SJSA1 (cell line): ENCODE measurements at places on chromosomes 7 and 10.

GRCh38 chr7:322111-322671 lies 32.2 kb downstream of the FOXL3 start:
- peak; percentile 43 for DNase-seq

- DNase-seq: peak; percentile 71
Observed at GRCh38 chr10:21496343-21497176, 28.9 kb downstream of the SKIDA1 start.

GRCh38 chr7:240887-241421 lies 48.6 kb downstream of the FAM20C start:
- DNase-seq: no peak

DNA sequence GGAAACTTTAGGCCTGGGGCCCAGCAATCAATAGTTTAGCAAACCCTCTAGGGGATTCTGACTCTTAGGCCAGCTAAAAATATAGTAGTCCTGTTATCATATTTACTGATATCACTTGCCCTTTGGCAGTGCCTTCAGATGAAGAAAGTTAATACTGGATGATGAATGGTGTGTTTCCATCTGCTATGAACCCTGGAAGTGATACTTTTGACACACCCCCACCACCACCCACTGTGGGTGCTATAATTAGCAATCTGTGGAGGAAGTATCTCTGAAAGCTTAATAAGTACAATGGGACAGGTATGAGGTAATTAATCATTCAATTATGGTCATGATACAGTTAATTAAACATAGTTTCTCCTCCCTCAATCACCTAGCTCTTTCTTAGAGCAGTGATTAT lies 90.4 kb upstream of the LRRTM3 start:
- no peak for DNase-seq

GRCh38 chr10:73879296-73880173 lies 5.2 kb upstream of the CAMK2G start:
- peak; percentile 85 for DNase-seq

DNA sequence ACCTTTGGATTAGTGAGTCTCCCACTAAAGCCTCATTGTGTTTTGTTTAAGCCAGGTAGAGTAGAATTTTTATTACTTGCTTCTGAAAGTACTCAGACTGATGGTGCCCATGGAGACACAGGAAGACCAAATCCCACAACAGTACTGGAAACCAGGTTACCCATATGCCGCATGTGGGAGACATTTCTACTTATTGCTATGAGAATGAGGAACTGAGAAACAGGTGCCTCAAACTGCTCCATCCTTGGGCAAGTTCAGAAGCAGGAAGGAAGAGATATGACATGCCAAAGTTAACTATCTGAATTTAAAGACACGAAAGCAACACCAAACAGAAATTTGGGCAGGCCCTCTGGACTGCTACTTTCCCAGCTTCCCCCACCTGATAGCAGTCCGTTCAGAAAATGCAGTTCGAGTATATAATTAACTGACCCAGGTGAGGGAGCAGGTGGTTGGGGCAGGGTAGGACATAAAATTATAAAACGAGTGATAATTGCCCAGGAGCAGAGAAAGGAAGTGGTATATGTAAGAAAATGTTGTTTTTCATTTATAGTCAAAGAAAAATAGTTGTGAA lies 382.3 kb upstream of the MTPN start:
- DNase-seq: no peak

DNA sequence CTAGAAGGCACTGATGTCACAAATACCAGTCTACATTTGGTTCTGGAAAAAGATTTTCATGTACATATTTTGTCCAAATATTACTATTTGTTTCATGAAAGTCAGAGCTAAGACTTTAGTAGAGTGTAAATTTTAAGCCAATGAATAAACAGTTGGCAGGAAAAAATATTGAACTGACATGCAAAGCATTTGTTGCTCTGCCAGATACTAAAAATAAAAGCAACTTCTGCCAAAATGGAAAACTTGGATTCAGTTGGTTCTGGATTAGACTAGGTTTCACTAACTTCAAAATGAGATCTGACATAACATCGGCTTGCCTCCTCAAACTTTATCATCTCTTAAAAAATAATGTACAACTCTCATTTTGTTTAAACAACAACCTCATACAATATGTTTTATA lies 34.9 kb downstream of the FAM204A start:
- DNase-seq: no peak

DNA sequence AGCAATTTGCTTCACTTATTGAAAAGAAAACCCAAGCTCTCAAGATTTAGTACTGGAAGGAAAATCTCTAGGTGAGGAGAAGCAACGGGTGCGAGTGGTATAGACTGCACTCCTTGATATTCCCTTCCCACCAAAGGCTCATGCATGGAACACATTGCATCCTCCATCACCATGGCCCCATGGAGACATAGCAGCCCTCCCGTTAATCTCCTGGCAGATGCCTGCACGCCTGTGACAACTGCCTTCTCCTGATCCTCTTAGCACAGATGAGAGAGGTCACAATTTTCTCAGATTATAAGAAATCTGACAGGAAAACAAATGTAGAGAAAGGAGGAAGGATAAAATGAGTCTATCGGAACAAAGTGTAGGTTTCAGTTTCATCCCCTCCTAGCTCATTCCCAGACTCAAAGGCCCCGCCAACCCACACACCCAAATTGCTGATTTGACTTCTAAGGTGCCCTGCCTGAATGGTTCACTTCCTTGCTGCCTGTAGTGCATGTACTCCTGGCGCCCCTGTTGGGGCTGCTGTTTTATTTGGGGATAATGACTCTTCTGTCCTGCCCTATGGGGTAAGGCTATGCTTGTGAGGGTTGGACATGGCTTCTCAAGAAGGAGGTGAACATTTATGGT lies 50.0 kb downstream of the PLXNA4 start:
- DNase-seq: no peak

GRCh38 chr10:121732656-121733445 lies 134.6 kb upstream of the FGFR2 start:
- DNase-seq: no peak

GRCh38 chr10:52967806-52968795 lies 195.5 kb upstream of the MBL2 start:
- no peak for DNase-seq

GRCh38 chr10:88881922-88882645 lies 2.0 kb downstream of the STAMBPL1 start:
- no peak for DNase-seq

GRCh38 chr10:113345826-113346624 lies 206.8 kb upstream of the HABP2 start:
- DNase-seq: no peak

GRCh38 chr7:36820527-36821170 lies 96.4 kb upstream of the AOAH start:
- DNase-seq: no peak

- DNase-seq: no peak
Observed at GRCh38 chr7:139051655-139052054, 15.8 kb upstream of the ZC3HAV1L start.

DNA sequence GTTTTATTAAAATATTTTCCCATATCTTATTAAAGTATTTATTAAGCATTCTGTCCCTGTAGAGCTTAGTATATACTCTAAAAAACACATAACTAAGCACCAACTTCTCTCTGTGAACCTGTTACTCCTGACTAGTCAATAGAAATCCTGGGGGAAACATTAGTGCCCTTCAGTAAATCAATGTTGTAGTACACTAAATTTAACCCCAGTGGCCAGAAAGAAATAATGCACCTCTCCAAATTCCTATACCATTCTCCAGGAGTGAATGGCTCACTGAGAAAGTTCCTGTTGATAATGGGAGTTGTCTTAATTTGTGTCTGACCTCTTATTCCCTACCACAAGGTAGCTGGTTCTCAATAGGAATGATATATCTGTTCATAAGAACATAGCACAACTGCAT lies 188.2 kb downstream of the SEMA3D start:
- DNase-seq: no peak

- DNase-seq: no peak
Observed at GRCh38 chr7:53743697-53744402, 708.4 kb downstream of the POM121L12 start.

GRCh38 chr7:150914196-150914595 lies 61.9 kb downstream of the AOC1 start:
- no peak for DNase-seq

GRCh38 chr10:42830237-42830636 lies 47.6 kb downstream of the BMS1 start:
- no peak for DNase-seq

DNA sequence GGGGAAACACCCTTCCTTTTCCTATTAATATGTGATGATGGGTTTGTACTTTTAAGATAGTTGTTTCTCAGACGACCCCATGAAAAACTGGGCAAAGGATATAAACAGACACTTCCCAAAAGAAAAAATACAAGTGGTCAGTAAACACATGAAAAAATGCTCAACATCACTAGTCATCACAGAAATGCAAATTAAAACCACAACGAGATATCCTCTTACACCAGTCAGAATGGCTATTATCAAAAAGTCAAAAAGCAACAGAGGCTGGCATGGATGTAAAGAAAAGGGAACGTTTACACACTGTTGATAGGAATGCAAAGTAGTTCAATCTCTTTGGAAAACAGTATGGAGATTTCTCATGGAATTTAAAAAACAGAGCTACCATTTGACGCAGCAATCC lies 111.4 kb upstream of the ZEB1 start:
- no peak for DNase-seq

- no peak for DNase-seq
Observed at GRCh38 chr10:16789261-16789660, 28.0 kb downstream of the RSU1 start.

DNA sequence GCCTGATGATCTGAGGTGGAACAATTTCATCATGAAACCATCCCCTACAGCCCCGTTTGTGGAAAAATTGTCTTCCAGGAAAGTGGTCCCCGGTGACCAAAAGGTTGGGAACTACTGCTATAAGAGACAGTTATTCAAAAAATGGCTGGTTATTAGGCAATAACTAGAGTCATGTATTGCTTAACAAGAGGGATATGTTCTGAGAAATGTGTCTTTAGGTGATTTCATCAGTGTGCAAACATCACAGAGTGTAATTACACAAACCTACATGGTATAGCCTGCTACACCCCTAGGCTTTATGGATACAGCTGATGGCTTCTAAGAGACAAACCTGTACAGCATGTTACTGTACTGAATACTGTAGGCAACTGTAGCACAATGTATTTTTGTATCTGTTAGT lies 71.3 kb upstream of the CSTF2T start:
- no peak for DNase-seq

DNA sequence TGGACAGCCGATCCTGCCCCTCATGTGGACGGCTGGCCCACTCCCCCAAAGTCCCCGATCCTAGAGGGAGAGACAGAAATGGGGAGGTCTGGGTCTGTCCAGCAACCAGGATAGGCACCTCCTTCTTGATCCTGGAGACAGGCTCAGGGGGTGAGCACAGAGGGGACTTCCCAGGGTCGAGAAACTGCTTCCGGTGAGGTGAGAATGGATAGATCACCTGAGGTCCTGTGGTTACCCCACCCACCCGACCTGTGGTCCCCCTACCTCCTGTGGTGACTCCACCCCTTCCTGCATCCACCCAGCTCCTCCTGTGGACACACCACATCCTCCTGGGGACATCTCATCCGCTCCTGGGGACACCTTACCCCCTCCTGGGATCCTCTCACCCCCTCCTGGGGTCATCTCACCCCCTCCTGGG lies 27.4 kb upstream of the RASGEF1A start:
- no peak for DNase-seq

DNA sequence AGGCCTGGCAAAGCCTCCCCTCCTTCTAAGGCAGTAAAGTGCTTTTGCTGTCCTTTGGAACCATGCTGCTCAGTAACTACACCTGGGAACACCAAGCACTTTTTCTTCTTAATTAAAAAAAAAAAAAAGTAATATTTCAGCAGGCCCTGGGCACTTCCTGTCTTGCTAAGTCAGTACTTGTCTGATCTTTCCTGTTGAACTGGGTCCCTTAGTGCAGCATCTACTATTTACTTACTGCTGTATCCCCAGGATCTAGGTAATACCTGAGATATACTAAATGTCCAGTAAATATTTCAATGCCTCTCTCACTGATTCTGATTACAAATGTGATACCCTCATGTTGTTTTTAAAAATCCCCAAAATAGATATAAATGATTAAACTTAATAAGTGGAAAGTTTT lies 77.4 kb downstream of the PPP1R3C start:
- no peak for DNase-seq

DNA sequence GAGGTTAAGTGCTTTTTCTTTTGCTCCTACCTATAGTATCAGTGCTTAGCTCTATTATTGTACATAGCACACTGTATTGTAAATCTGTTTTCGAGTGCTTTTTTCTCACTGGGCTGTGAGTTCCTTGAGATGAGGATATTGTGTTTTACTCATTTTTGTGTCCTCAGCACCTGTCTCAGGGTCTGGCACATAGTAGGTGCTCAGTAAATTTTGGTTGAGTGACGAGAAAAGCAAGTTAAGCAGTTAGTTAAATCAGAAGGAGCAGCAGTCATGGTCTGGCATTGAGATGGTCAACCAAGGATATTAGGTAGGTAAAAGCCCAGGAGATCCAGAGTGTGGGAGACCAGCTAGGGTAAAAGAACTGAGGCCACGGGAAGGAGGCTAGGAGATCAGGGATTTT lies 51.2 kb downstream of the AP3M1 start:
- DNase-seq: no peak

- DNase-seq: no peak
Observed at GRCh38 chr10:101818872-101819633, 809 bp upstream of the OGA start.

DNA sequence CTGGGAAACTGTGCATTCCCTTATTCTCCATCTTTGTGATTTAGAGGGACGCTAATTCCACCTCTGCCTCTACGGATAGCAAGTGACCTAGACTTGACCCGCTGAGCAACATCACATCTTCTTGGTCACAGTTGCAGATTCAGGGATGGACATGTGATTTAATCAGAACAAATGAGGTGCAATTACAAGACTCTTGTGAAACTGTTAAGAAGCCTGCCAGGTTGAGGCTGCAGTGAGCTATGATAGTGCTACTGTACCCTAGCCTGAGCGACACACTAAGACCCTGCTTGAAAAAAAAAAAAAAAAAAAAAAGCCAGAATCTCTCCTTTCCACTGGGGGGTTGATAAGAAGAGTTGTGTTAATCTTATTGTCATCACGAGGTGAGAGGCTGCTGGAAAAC lies 14.4 kb downstream of the MPLKIP start:
- DNase-seq: no peak

DNA sequence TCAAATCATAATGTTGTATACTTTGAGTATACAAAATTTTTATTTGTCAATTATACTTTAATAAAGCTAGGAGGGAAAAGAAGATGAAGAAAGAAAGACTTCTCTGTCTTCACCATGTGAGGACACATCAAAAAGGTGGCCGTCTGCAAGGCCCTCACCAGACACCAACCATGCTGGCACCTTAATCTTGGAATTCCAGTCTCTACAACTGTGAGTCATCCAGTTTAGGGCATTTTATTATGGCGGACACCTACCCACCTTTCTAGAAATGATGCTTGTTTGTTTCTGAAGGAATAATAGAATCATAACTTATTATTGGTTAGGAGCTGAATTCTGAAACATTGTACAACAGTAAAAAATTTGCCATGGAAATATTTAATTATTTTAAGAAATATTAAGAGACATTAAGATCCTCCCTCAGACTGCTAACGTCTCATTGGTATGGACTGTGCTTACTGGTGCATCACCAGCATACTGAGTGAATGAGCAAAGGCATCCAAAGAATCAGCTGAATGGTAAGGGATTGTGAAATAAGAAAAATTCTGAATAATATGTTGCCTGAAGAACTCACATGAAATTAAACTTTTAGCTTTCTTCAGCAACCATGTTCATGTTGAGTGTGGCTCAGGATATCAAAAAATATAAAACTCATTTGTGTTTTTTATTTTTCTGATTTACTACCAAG lies 536.6 kb downstream of the HTR7 start:
- no peak for DNase-seq
